ENCODE measurements at places on chromosomes 13 and 19. TPM values are rescaled to one million over a fixed set of nuclear protein-coding genes. Genes with fewer than 3 reads are reported as not detected.

The ATP8A2 gene
- total RNA-seq: 0.43 TPM

The ADGRL1 gene
- 54.3 TPM for total RNA-seq

DNA sequence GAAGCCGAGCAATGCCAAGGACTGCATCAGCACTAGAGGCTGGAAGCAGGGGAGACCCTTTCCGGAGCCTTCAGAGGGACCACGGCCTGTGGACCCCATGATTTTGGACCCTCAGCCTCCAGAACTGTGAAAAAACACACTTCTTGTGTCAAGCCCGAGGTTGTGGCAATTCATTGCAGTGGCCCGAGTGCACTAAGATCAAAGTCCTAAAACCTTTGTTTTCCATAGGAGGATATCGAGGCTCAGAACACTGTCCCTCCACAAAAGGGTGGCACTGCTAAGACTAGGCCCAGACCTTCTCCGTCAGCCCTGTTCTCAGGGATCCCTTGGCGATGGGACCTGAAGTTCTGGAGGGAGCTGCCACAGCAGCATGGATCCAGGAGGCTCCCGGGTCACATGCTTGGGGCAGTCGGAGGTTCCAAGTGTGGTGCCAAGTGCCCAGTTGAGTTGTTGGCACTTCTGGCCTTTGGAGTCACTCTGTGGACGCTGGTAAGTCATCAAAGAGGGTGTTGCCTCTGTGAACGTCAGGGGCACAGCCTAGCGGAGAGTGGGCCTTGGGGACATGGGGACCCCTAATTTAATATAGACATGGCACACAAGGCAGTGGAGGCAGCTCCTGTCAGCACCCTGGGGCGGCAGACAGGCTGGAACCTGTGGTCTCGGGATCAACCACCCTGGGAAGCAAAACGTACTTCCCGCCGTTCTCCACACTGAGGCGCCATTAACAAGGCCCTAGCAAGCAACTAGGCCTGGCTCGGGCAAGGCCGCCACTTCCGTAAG lies 199.2 kb downstream of the COL4A1 start:
- DNase-seq: no peak

DNA sequence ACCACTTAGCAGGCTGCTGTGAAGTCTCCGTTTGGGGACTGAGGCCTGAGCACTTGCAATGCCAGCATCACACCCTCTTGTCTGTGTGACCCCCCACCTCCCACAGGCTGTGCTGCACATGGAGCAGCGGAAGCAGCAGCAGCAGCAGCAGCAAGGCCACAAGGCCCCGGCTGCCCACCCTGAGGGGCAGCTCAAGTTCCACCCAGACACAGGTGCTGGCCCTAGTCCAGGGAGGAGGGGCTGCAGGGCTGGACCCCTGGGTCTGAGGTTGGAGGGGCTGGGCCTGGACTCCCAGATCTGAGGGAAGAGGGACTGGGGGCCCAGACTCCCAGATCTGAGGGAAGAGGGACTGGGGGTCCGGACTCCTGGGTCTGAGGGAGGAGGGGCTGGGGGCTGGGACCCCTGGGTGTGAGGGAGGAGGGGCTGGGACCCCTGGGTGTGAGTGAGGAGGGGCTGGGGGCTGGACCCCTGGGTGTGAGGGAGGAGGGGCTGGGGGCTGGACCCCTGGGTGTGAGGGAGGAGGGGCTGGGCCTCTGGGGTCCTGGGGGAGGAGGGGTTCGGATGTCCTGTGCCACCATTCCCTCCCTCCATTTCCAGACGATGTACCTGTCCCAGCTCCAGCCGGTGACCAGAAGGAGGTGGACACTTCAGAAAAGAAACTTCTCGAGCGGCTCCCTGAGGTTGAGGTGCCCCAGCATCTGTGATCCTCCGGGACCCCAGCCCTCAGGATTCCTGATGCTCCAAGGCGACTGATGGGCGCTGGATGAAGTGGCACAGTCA lies 11.6 kb upstream of the DHDH start:
- DNase-seq: no peak

DNA sequence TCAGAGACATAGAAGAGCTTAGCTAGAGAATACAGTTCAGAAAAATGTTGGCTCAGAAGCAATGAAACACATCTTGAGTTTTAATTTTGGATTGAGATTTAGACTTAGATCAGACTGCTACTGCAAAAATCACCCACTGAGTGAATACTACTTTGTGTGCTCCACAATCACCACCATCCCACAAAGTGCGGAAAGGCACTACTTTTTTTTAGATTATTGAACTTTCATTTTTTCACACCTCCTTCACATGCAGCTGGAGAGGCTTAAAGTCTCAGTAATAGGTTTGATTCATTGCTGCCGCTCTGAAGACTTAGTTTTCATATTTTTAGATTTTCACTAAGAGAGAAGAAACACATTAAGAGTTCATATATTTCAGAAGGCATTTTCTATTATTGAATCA lies 289.9 kb upstream of the PRR20A start:
- DNase-seq: no peak

DNA sequence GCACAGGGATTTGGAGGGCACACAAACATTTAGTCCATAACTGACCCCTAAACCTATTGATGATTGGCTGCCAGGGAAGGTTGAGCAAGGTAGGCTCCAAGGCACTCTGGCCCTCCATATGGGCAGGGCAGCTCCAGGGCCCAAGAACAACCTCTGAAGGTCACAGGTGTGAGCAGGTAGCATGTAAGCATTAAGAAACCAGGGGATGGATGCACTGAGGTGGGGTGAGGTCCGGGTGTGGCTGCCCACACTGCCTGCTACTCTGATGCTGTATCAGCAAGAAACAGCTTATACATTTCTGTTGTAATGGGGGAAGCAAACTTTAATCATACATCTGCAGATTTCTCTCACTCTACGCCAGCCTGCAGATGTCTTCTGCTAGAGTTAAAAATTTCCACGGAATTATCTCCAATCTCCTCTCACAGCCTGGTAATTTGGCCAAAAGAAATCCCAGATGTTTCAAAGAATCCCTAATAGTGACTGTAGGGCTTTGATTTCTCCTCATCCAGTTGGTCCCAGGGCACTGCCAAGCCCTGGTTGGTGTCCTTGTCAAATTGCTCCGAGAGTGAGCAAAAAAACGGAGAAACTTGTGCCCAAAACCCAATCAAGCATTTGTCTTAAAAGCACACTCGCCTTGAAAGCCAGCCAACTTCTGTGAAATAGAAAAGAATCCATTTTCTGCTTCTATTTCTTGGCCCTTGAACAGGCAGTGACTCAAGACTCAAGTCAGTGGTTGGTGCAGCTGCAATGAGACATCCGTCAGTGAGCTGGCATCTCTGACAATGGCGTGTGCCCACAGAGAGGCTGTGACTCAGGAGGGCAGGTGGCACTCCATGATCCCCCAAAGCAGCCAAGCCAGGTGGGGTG lies 72.5 kb upstream of the MRI1 start:
- no peak for DNase-seq
